ENCODE measurements at places on chromosomes 13 and 19. TPM values are rescaled to one million over a fixed set of nuclear protein-coding genes. Genes with fewer than 3 reads are reported as not detected.

TEX101 gene
- not detected for polyA plus RNA-seq

SH2D3A gene
- polyA plus RNA-seq, result not detected

SPRED3 gene
- polyA plus RNA-seq, result 0.62 TPM

ZNF787 gene
- 0.74 TPM for polyA plus RNA-seq

LRG1 gene
- polyA plus RNA-seq, result not detected

ZNF570 gene
- 8.3 TPM for polyA plus RNA-seq

CALR3 gene
- not detected for polyA plus RNA-seq

CD22 gene
- polyA plus RNA-seq, result 0.28 TPM

ZNF85 gene
- polyA plus RNA-seq, result 7.5 TPM

TMEM238 gene
- polyA plus RNA-seq, result not detected

MBD3L3 gene
- not detected for polyA plus RNA-seq

OR7A5 gene
- not detected for polyA plus RNA-seq

ODAD3 gene
- polyA plus RNA-seq, result 0.99 TPM

TNFRSF19 gene
- polyA plus RNA-seq, result 1.0 TPM
